GM03348 (cell line): ENCODE measurements at places on chromosomes 1 and 21.

GRCh38 chr1:211359876-211360275 is 33.2 kb downstream of the TRAF5 start:
- no peak for DNase-seq

GRCh38 chr1:19083081-19083480 is 126.6 kb upstream of the IFFO2 start:
- no peak for DNase-seq

DNA sequence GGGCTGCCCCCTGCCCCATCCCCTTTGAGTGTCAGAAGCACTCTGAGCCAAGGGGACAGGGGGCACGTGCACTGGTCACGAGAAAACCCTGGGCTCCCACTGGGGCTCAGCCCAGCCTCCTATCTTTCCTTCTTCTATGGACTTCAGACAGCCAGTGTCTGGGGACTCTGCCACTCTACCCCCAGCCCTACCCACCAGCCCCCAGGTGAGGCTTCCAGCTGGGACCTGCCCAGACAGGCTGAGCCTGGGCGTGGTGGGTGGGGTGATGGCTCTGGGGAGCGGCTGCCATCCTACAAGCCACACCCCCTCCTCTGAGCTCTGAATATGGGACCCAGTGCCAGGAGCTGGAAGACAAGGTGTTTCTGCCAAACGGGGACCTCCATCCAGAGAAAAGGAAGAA is 8.0 kb upstream of the SFN start:
- DNase-seq: no peak

DNA sequence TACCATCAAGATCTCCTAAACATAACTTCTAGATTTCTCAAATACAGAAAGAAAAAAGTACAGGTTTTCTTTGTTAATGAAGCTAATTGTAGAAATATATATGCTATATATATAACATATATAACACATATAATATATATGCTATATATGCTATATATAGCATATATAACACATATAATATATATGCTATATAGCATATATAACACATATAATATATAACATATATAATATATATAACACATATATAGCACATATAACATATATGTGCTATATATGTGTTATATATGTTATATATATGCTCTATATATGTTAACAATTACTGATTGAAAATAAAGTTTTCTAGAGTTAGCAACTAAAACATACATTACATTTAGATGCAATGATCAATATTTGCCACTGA is 34.8 kb downstream of the RGS21 start:
- no peak for DNase-seq

DNA sequence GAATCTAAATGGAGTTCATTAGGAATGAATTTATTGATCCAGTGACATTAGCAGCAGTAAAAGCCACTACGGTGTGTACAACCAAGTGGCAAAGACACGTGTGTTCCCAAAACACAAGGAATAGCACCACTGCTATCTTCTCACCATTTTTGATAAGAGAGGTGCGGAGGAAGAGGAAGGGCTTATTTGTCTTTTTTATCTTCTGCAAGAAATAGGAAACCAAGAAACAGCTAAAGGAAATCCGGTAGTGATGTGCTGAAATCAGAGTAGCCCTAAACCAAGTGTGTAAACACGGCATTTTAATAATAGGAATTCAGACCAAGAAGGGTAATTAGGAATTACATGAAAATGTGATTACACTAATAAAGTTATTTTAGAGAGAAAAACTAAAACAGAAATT is 9.1 kb upstream of the SCYL3 start:
- no peak for DNase-seq

DNA sequence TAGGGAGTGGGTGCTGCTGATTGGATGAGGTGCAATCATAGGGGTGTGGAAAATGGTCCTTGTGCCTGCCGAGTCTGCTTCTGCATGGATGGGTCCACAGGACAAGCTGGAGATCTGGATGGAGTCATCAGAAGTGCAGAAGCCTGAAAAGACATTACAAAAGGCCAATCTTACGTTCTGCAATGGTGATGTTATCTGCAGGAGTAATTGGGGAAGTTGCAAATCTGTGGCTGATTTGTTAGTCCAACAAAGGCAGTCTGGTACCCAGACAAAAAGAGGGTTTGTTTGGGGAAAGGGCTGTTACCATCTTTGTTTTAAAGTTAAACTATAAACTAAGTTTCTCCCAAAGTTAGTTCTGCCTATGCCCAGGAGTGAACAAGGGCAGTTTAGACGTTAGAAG is 166.5 kb downstream of the PGBD5 start:
- DNase-seq: no peak
